NCI-H2081 treated with DMSO at 0.1 percent for 48 hours (cell line): ENCODE measurements at places on chromosomes 12 and 14.

DNA sequence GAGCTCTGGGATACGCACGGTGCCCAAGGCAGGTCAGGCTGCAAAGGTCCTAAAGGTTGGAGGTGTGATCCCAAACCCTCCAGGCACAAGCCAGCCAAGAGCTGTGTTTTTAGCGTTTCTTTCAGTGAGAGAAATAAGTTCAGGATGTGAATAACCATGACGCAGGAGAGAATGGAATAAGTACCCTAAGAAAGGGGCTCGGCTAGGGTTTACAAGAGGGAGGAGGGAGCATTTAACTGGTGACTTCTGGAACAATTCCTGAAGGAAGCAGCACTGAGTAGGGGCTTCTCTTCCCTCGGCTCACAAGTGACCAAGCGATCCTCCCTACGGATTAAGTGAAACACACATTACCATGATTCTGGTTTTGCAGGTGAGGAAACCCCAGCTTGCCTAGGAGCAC is 29.4 kb downstream of the SSH1 start:
- no peak for DNase-seq

GRCh38 chr14:95464103-95464502 is 52.3 kb downstream of the SYNE3 start:
- DNase-seq: no peak

GRCh38 chr12:68497702-68498101 is 113.0 kb upstream of the RAP1B start:
- DNase-seq: no peak

DNA sequence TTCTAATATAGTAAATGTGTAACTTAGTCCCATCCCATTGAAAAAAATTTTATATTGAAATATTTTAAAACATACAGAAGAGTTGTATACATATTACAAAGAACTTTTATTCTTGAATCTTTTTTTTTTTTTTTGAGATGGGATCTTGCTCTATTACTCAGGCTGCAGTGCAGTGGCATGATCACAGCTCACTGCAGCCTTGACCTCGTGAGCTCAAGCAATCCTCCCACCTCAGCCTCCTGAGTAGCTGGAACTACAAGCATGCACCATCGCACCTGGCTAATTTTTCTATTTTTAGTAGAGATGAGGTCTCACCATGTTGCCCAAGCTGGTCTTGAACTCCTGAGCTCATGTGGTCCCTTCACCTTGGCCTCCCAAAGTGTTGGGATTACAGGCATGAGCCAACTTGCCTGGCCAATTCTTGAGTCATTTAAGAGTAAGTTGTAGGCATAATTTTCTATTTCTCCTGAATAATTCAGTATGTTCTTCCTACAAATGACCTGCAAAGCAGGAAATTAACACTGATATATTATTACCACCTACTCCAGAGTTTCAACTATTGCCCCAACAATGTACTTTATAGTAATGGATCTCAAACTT is 153.0 kb upstream of the BMP4 start:
- DNase-seq: no peak

DNA sequence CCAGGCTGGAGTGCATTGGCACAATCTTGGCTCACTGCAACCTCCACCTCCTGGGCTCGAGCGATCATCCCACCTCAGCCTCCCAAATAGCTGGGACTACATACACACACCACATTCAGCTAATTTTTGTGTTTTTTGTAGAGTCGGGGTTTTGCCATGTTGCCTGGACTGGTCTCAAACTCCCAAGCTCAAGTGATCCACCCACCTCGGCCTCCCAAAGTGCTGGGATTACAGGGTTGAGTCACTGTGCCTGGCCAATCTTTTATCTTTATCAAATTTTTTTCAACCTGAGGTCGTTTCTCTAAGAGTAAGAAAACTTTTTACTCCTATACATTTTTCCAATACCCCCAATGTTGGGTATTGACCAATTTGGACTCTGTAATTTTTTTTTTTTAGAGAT is 40.0 kb upstream of the NAP1L1 start:
- DNase-seq: no peak

GRCh38 chr12:7142056-7142644 is 12.0 kb downstream of the CLSTN3 start:
- no peak for DNase-seq
